ENCODE measurements at places on chromosomes 1 and 21.
A peak's percentile ranks its signal among the peaks of the same experiment; 100 is the strongest.

DNA sequence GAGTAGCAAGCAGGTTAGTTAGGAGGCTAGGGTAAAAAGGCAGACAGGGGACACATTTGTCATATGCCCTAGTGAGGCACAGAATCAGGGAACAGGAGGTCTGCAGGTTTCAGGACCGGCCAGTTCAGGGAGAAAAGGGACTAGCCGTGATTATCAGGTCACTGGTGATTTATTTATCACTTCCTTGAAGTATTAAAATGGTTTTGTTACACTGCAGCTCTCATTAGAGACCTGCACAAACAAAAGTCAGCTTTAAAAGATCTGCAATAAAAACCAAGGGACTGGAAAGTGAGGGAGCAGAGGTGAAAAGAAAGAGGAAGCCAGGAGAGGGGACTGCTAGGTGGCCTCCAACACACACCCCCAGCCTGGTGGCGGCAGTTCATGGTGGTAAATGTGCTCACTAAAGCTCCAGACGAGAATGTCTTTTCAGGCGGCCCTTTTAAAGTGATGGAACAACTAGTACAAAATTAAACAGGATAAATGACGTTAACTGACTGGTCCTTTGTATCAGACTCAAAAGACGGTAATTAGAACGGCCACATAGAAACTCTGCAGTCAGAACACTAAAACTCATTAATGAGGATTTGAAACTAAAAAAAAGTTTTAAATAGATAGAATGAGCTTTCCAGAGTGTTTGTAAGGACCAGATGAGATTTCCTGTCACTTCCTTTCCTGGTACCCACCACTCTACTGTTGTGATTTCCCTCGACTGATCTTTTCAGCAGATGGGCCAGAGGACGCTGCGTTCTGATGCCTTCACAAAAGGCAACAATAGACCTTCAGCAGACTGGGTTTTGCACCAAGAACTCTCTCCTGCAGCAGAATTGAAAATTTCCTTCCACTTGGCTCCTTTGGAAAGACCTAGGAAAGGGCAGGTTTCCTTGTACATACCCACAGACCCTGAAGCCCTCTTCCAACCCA lies 136.8 kb downstream of the NTPCR start:
- DNase-seq = no peak

GRCh38 chr1:160521554-160521953 lies 1.5 kb downstream of the SLAMF6 start:
- DNase-seq = no peak

GRCh38 chr21:20330652-20331051 lies 667.6 kb upstream of the NCAM2 start:
- no peak for DNase-seq

DNA sequence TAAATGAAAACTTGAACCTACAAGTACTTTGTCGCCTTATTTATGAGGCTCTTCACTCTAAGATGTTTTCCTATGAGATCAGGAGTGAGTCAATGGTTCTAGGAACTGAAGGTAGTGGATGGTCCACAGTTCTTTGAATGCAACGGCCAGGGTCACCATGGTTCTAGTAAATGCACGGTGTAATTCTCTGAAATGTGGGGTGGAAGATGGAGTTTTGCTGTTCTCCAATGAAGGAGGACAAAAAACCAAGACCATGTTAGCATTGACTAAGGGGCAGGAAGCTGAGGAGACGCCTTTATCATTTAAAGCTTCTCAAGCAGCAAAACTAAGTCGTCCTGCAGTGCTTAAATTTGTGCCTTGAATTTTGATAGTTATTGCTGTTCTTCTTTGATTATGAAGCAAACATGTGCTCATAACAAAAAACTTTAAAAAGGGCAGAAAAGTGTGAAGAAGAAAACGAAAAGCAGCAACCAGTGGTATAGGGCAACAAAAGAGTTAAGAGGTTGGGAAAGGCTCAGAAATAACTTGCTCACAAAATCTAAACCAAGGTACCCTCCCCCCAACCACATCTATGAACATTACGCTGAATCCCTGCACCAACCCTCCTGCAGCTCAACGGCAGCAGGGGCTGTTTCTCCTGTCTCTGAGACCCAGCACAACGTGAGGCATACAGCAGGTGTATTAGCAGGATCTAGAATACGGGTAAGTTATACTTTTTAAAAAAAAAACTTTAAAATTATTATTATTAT lies 85.0 kb downstream of the MRPL37 start:
- no peak for DNase-seq

- no peak for DNase-seq
Observed at GRCh38 chr1:160883581-160884513, 1.1 kb downstream of the ITLN1 start.

GRCh38 chr1:24830680-24831272 lies 85.5 kb downstream of the CLIC4 start:
- no peak for DNase-seq

DNA sequence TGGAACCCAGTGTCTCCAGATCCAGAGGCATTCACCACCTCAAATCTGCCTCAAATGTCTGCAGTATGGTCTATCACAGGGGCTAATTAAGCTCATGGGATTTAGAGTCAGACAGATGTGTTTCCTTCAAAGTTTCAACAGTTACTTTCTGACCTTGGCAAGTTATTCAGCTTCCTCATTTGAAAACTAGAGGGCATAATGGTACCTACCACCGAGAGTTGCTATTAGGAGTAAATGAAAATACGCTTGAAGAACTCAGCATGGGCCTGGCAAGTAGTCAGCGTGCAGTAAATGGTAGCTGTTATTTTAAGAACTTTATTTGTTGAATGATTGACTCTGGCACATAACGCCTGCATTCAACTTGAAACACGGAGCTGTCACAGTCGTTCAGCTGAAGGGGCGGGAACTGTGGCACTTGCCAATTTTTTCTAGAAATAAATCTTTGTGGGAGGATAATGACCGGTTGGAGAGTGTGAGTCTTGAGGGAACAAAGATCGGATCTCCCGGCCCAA lies 1.2 kb upstream of the CAP1 start:
- no peak for DNase-seq

GRCh38 chr1:206634365-206635079 lies 814 bp upstream of the DYRK3 start:
- peak; percentile 73 for DNase-seq

- DNase-seq = no peak
Observed at GRCh38 chr1:163263818-163264655, 57.7 kb upstream of the NUF2 start.

- DNase-seq = no peak
Observed at GRCh38 chr1:101250656-101251272, 13.9 kb downstream of the S1PR1 start.

DNA sequence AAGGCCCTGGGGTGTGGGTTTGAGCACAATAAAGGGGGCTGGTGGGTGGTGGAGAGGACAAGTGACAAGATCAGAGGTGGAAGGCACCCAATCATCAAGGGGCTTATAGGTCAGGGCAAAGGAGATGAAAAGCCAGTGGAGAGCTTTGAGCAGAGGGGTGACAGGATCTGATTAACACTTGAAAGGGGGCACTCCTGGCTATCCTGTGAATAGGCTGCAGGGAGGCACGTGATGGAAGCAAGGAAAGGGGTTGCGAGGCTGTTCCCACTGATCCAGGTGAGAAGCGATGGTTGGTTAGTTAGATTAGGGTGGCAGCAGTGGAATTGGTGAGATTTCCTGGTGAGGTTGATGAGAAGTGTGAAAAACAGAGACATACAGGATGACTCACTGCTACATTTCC lies 80.6 kb downstream of the WLS start:
- DNase-seq = no peak

DNA sequence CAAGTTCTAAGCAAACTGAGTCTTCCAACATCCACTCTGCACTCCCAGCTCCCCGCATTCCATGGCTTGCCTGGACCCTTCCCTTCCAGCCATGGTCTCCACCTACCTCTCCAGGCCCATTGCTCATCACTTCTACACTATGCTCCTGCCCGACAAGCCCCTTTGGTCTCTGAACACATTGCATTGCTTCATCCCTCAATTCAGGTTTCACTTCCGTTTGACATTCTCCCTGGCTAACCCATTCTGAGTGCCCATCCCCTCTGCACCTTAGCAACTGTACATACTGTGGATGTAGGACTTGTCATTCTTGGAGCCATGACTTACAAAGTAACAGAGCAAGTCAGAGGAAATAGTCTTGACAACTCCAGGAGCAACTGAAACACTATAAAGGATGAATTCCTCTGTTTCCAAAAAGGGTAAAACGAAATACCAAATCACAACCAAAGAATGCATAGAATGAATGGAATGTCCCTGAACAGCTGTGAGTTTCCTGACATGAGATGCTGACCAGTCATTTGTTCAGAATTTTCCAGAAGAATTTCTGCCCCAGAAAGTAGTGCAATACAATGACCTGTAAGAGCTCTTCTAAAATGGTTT lies 66.7 kb downstream of the KCNJ6 start:
- no peak for DNase-seq

- no peak for DNase-seq
Observed at GRCh38 chr1:188432427-188432826, 1603.7 kb downstream of the PLA2G4A start.

DNA sequence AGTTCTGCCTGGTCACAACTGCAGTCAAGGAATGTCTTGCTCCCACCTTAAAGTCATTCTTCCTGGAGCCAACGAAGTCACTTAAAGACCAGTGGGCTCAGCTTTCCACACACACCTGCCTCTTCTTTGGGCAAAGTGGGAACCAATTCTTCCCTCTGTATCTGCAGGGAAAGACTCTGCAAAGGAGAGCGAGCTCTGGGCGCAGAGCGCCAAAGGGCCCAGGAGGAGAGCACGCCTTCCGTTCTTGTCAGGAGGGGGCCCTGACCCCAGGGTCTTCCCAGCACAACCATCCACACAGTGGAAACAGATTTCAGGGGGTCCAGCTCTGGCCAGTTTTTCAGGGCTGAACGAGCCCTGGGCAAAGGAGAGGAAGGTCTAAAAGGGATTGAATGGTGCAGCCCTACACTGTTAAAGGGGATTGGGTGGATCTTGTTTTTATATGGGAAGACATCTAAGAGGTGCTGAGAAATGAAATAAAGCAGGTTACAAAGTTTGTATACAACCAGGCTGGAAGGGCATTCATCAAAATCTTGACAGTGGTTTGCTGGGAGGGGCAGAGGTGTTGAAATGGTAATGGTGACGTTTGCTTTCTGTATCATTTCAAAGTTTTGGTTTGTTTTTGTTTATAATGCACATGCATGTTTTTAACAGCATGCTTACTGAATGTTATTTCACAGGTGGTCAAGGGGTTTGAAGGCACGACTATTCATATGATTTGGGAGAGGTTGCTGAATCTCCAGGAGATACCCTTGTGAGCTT lies 6.8 kb upstream of the OLIG2 start:
- DNase-seq = no peak

DNA sequence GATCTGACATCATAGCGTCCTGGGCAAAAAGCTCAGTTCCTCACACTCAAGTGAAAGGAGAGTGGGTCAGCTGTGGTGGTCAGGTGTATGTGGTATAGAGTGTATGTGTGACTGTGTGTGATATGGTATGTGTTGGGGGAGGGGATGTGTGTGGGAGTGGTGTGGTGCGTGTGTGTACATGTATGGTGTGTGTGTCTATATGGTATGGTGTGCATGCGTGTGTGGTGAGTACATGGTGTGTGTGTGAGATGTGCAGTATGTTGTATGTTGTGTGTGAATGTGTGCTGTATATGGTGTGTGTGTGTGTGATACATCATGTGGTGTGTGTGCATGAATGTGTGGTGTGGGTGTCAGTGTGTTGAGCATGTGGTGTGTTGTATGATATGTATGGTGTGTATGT lies 20.9 kb downstream of the FAM3B start:
- DNase-seq = no peak

DNA sequence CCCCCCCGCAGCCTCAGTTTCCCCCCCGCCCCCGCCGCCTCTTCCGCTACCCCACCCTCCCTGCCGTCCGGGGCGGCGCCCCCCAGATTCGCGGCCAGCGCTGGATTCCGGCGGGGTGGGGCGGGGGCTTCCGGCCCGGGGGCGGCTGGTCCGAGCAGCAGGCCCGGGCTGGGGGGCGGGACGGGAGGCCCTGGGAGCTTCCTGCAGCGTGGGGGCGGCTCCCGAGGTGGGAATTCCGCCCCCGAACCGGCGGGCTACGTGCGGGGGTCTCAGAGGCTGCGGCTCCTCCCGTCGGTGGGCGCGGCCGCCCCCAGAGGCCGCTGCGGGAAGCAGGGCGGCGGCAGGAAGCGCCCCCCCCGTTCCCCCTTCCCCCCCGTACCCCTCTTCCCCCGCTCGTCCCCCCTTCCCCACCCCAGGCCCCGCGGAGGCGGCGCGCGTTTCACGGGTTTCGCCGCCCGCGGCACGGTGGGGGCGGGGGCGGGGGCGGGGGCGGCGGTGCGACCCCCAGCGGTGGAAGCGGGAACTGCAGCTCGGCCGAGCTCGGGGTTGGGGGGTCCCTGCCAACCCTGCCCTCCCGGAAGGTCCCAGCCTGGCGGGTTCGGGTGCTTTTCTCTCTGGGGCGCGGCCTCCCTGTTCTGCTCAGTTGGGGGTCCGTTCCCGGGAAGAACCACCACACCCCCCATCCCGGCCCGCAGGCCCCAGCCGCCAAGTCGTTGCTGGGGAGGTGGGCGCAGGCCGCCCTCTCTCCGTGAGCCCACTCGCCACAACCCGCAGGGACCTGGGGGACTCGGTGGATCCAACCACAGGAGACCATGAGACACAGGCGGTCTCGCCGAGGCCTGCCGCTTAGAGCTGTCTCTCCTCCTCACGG lies 76.3 kb downstream of the MORN1 start:
- peak; percentile 60 for DNase-seq

- DNase-seq = no peak
Observed at GRCh38 chr1:167392200-167392696, 126.1 kb downstream of the CD247 start.

GRCh38 chr1:9593492-9594465 lies 5.1 kb downstream of the TMEM201 start:
- DNase-seq = peak; percentile 39

DNA sequence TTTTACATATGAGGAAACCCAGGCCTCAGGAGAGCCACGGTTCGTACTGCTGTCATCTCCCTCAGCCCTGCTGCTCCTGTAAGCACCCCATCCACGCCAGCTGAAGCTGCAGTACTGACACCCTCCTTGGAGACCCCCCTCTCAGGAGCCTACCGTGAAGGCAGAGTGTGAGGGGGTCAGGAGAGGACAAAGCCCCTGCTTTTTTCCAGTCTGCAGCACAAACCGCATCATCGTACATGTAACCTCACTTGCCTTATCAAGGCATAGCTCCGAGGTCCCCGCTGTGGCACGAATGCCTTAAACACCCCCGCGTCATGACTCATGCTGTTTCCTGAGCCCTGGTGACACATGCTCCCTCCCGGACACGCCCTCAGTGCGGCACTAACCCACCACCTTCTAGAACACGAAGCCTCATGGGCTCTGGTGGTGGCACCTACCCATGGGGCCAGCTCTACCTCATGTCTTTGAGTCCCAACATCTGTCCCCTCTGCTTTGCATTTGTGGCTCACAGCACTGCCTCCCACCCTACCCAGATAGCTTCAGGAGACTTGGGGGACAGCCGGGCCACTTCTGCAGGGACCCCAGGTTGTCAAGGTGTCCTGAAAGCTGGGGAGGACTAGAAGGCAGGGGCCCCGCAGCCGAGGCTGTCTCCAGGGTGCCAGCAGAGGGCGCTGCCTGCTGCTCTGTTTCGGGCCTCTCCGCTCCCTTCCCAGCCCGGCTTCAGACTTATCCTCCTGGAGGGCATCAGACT lies 4.9 kb downstream of the SH3BGRL3 start:
- peak; percentile 91 for DNase-seq

DNA sequence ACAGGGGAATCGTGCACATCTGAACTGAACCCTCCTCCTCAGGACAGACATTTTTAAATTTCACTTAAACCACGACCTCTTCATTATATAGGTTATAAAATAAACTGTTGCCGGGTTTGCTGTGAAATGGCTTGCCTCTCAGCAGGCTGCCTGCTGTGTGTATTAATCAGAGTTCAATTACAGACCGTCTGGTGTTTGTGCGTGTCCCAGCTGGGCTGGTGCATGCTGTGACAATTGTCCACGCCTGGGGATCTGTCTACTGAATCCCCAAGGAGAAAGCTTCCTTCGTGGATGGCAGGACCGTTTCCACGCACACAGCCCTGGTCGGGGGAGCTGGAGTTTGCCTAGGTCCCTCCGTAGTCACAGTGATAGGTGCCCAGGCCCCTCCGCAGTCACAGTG lies 13.4 kb upstream of the AGPAT3 start:
- DNase-seq = no peak

All from stimulated activated CD4-positive, alpha-beta T cell treated with anti-CD3 and anti-CD28 coated beads, Interleukin-2, amount 100 ng/mL, for 48 hours (primary cell).